Activated gamma-delta T cell treated with anti-CD3 and anti-CD28 coated beads, Interleukin-2, amount 50 U/mL, for 16 hours (primary cell): ENCODE measurements at places on chromosomes 2 and 18.

DNA sequence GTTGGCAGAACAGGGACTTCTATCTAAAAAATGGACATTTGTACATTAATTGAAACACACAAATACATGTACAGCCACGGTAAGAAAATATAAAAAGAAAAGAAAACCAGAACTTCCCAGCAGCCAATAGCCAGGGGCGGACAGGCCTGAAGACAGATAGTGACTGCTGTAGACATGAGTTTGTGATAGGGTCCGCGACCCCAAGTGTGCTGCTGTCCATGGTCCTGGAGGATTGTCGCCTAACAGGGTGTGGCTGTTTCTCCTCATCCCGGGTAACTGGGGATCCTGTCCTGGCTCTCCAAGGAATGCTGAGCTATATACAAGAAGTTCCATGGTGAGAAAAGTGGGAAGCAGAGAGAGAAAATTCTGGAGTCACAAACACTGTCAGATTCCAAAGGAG lies 266.5 kb upstream of the SALL3 start:
- DNase-seq, result no peak

DNA sequence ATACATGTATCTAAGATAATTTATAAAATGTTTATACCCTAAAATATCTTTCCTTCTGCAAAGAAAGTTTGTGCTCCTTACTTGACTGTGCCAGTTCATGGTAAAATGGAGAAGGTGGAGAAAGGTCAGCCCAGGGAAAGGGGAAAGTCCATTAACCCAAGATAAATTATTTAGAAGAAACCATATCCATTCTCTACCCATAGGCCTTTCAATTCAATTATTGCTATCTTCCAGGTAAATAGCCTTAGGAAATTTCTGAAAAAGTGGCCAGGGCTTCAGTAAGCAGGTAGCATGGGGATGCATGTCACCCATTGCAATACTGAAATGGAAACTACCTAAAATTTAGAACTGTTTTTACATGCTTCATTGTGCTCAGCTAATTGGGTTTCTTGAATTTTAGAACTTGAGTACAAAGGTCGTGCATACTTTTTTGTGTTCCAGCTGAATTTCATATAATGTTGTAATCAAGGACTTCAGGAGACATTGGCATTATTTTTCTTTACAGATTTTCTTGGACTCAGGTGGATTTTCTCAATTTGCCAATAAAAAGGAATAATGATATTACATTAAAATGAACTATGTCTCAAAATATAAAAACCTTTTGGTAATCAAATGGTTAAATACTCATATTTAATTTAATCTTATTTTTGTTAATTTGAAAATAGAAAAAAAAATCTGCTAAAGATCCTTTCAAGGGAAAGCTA lies 124.9 kb downstream of the CSRNP3 start:
- DNase-seq, result no peak

GRCh38 chr2:68411397-68412126 lies 46.5 kb downstream of the PLEK start:
- no peak for DNase-seq

DNA sequence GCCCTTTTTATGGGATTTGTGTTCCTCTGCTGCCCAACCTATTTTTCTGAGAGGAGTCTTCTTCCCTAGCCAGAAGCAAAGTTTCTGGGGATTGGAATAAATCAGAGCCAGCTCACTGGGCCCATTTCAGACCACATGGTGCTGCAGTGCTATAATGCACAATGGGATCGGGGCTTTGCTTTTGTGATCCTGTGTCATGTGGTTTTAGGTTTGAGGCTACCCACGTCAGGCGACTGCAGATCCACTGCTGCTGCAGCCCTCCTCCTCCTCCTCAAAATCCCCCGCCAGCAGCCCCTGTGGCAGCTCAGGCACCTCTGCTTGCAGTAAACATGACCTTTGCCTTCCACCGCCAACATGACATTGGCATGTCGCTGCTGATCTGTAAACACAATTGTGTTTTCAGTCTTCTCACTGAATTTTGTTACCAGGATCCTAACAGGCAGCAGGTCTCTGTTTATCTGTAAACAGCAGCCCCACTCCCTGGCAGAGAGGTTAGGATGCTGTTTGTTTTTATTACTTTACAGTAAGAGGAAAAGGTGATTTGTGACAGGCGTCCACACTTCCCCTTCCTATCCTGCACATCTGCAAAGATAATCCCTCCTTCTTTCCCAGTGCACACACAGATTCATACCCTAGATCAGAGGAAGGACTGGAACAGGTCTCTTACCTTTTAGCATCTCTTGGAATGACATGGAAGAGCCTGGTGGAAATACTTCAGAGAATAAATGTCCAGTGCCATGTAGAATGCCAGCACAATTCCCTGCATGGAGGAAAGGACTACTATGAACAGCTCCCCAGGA lies 130.8 kb downstream of the FOXI3 start:
- DNase-seq, result no peak

DNA sequence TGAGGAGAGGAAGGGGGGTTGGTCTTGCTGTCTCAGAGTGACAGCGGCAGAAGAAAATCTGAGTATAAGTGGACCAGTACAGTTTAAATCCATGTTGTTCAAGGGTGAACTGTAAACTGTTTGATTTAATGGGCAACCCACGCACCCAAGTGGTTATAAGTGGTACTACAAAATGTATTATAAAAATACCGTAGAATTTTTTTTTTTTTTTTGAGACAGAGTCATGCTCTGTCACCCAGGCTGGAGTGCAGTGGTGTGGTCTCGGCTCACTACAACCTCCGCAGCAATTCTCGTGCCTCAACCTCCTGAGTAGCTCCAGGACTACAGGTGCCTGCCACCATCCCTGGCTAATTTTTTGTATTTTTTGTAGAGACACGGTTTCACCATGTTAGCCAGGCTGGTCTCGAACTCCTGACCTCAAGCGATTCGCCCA lies 2.1 kb upstream of the CHCHD5 start:
- DNase-seq, result no peak
